ENCODE measurements at places on chromosomes 13 and 19.

DNA sequence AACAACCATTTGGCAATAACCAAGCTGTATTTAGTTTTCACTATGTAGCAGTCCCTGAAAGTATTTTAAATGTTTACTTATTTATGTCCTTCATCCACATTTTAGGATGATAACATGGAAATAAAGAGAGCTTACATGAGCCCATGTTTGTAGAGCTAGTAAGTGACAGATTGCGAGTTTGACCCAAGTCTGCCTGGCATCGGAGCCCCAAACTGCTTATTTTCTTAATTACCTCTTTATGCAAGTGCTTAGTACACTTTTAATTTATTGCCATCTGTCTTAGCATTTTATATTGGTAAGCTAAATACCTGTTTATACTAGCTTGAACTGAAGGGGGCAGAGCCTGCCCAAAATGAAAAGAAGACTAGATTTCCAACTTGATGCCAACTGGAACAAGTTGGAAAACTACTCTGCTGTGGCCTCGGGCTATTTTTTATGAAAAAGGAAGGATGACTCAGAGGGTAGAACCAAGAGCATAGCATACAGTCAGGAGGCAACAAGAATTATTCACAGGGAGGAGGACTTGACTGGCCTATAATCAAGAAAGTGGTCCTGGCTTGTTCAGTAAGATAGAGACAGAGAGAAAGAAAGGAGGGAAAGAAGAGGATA is 150.2 kb downstream of the NDFIP2 start:
- DNase-seq, result no peak

DNA sequence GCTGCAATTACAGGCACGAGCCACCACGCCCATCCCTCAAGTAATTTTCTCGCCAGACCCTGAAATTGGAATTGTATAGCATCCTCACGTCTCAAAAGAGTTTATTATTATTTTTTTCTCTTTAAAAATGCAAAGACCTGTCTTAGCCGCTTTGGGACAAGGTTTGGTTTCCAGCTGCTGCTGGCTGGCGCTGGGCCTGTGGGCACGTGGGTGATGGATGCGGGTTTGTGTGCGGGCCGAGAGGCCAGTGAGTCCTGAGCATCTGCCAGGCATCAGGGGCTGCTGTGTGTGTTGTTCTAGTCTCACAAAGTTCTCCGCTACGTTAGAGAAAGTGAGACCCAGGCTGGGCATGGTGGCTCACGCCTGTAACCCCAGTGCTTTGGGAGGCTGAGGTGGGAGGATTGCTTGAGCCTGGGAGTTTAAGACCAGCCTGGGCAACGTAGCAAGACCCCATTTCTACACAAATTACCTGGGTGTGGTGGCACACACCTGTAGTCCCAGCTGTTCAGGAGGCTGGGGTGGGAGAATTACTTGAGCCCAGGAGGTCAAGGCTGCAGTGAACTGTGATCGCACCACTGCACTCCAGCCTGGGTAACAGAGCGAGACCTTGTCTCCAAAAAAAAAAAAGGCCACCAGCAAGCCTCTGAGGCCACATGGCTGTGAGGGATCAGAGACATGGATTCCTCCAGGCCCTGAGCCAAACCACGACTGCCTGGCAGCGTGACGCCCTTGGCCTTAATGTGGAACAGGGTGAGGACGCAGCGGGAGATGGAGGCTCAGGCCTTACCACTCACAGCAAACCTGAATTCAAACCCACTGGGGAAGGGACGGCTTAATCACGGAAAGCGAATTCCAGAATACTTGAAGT is 4.7 kb upstream of the TMPRSS9 start:
- DNase-seq, result no peak

DNA sequence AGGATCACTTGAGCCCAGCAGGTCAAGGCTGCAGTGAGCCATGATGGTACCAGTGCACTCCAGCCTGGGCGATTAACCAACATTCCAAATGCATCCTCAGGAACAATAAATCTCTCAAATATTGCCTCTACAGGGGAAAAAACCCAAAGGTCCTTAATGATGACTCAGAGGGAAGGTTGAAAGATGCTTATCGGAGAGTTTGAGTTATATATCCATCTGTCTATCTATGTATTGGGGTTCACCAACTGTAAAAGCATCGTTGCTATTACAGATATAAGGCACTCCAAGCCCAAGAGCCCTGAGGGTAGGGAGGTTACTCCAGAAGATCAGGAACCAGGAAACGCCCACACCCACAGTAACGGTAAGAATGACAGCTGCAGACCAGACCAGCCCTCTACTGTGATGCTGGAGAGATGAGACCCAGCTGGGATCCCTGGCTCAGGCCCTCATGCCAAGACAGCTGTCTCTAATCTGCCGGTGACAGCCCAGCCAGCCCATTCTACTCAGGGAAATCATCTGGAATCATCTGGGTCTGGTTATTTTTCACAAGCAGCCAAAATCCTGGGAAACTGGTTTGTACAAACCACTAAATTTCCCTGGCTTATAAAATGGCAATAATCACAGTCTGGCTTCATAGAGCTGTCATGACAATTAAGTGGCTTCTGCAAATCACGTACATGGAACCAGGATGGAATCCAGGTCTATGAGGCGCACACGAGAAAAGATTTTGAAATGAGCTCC is 23.8 kb downstream of the TEX101 start:
- DNase-seq, result no peak

DNA sequence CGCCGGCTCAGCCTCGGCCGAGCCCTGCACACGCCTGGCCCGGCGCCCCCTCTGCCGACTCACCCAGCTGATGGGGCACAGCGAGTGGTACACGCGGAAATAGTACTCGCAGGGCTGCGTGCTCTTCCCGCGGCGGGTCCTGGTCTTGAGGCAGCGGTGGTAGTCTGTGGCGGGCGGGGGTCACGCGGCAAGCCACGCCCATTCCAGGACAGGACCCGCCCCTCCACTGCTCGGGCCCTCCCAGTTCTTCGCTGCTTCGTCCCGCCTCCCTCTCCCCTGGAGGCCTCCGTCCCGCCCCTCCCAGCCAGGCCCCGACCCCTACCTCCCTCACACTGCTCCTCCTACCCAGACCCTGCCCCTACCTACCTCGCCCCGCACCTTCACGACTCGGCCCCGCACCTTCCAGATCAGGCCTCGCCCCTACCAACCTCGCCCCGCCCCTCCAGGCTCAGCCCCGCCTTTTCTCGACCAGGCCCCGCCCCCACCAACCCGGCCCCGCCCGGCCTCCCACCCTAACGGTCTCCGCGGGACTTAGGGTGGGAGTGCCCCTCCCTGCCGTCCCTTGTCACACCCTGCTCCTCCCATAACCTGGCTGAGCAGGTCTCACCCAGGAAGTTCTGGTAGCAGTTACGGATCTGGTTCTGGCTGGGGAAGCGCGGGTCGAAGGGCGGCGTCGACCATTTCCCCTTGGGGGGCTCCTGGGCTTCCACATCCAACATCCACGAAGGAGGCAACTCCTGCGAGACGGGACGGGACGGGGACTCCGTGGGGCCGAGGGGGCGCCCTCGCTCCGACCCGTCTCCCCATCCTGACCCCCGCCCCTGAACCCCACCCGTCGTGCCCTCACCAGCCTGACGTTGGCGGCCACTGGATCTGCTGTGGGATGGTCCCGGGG is 469 bp downstream of the COX6B2 start:
- DNase-seq, result peak; percentile 82

DNA sequence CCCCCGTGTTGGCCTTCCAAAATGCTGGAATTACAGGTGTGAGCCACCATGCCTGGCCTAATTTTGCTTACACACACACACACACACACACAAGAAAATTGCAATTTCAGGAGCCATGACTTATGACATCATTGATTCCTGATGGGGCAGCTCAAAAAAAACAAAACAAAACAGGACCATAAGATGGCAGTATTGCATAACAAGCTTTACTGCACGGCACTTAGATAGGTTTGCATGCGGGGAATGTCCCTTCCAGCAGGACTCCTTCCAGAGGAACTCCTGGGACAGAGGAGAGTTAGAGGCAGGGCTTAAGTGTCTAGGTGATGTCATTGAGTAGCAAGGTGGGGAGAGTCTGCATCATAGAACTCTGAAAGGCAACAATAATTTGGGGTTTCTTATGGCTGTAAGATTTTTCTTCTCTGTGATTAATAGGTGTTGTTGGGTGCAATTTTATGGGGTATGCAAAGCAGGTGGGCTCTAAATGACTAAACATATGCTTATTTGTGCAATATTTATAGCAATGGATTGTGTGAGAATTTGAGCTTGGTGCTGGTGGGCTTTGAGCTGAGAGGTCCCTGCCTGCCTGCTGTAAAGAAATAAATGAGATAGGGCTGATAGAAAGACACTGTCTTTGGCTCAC is 9.0 kb upstream of the ACSBG2 start:
- DNase-seq, result peak; percentile 46

GRCh38 chr13:98984983-98985382 is 7.1 kb upstream of the DOCK9 start:
- DNase-seq, result no peak

DNA sequence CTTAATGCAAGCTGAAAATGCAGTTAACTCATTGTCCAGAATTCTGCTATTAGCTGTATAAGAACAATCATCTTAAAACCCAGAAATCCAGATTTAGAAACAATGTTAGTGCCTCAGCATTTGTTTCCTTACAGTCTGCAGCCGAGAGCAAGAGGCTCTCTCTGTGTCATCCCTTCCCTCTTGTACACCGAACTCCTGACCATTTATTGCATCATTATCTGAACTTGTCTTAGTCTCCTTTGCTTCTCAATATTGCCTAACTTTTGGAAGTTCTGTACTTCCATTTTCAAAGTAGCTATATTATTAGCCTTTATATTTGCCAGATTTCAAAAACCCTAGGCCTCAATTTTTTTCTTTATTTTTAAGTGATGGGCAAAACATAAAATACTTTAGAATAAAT is 27.1 kb downstream of the RNASEH2B start:
- no peak for DNase-seq

GRCh38 chr13:48004201-48004600 is 3.1 kb upstream of the SUCLA2 start:
- no peak for DNase-seq

GRCh38 chr19:2266183-2266993 is 10.2 kb upstream of the JSRP1 start:
- no peak for DNase-seq

DNA sequence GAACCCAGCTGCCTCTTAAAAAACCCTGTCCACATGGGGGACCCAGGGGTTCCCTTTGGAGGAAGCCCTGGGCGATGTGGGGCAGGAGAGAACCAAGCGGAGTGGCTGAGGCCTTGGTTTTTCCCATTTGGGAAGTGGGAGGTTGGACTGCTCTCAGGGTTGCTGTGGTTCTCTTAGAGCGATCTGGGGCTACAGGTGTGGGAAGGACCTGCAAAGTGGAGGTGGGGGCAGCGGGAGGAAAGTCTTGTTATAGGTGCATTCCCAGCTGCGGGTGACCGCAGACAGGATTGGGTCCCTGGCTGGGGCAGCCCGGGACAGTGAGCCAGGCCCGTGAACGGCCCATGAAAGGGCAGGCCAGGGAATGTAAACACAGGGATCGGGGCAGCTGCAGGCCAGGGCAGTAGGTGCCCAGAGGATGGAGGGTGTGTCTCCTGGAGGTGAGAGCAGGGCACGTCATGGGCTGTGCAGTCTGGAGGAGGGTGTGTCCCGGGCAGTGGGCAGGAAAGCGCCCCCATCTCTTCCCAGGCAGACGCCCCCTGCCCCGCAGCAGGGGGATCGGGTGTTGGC is 814 bp downstream of the SLC25A23 start:
- no peak for DNase-seq

GRCh38 chr19:7953060-7953459 is 9.6 kb upstream of the TIMM44 start:
- DNase-seq, result no peak

DNA sequence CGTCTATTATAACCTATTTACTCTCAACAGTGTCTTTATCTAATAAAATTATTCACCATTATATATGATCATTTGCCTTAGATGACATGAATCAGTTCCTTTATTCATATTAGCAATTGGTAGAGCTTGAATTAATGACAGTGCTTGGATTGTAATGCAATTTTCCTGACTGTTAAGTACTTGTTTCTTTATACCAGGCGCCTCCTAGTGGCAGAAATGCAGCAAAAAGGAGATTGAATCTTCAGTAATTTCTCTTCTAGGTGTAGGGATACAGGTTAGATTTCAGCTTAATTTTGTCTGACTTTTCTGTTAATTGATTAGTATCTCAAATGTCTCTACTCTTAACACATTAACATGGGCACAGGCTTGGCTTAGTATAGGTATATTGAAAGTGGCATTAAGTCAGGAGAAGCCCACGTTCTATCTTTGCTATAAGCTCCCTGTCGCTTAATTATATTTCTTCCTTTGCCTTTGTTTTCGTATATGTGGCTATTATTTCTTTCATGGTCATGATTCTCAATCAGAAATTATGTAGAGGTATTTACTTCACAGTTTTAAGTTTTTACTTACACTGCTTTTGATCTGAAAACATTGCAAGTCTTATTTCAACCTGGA is 9.1 kb upstream of the LHFPL6 start:
- peak; percentile 65 for DNase-seq

DNA sequence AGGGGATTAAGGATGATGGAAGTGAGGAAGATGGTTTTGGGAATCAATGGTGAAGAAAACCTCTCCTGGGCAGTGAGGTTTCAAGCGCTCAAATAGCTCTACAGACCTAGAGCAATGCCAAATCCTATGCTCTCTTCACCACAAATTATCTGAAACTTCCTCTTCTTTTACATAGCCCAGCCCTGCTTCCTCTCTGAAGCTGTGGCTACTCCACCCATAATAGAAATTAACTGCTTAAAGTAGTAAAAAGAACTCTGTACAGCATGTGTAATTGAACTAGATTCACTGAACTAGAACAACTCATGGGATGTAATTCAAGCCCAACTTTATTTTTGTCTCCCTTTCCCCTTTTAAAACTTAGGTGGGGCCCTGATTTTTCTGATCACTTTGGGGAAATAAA is 20.4 kb upstream of the IFT88 start:
- DNase-seq, result peak; percentile 8

DNA sequence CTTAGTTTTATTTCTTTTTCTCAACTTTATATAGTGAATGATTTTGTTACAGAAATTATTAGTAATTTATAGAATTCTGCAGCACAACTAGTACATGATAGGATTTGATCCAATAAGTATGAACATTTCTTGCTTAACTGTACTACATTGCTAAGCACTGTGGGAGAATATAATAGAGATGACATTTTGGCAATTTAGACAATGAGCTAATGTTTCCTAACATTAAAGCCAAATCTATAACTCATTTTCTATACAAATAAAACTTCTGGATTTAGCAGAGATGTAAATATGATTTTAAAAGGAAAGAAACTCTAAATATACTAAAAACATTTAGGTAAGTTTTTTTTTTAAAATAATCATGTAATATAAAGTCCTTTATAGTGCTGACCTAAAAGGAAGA is 87.3 kb downstream of the FNDC3A start:
- no peak for DNase-seq

DNA sequence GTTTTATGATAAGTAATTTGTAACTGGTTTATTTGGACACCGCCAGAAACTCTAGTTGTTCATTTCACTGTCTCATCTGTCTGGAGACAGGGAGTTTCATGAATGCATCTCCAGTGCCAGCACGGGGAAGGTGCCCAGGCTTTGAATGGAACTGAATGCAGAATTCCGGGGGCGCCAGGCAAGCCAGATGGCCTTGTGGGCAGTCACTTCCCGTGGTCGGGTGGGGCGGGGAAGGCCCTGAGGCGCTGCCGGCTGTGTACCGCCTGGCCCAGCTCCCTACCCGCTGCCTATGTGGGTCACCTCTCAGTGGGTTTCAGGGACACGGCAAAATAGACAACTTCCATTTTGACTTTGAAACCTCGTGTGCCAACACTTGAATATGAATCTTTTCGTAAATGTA is 28.8 kb upstream of the MCF2L start:
- DNase-seq, result no peak

GRCh38 chr13:99211421-99212035 is 10.9 kb downstream of the UBAC2 start:
- no peak for DNase-seq

Measured in CD4-positive, alpha-beta T cell treated with Interferon alpha-2 for 1 hour (primary cell).